ENCODE measurements at places on chromosomes 1 and 21.

DNA sequence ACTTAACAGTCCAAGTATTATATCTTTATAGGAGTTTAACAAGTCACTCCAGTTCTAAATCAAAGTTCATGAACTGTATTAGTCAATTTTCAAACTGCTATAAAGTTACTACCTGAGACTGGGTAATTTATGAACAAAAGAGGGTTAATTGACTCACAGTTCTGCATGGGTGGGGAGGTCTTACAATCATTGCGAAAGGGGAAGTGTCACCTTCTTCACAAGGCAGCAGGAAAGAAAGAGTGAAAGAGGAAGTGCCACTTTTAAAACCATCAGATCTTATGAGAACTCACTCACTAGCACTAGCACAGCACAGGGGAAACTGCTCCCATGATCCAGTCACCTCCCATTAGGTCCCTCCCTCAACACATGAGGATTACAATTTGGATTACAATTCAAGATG is 70.0 kb downstream of the CLCA4 start:
- DNase-seq: no peak

GRCh38 chr1:31591425-31592093 is 15.2 kb downstream of the TINAGL1 start:
- DNase-seq: no peak

DNA sequence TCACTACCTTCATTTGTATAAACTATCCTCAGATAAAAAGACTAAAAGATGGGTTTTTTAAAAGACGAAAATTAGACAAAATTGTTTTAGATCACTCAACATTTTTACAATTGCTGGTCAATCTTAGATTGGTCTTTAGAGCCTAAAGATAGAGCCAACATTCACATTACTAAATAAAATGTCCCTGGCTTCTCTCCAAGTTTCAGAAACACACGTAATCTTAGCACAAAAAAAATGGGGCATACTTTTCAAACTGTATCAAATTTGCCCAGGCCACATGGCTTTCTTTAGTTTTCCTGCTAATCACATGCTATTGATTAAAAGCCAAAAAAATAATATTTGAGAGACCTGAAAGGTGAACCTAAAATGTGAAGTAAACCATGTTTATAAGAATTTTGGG is 288.1 kb downstream of the DPYD start:
- DNase-seq: no peak

GRCh38 chr1:53339736-53340635 is 12.1 kb upstream of the LRP8 start:
- DNase-seq: no peak

DNA sequence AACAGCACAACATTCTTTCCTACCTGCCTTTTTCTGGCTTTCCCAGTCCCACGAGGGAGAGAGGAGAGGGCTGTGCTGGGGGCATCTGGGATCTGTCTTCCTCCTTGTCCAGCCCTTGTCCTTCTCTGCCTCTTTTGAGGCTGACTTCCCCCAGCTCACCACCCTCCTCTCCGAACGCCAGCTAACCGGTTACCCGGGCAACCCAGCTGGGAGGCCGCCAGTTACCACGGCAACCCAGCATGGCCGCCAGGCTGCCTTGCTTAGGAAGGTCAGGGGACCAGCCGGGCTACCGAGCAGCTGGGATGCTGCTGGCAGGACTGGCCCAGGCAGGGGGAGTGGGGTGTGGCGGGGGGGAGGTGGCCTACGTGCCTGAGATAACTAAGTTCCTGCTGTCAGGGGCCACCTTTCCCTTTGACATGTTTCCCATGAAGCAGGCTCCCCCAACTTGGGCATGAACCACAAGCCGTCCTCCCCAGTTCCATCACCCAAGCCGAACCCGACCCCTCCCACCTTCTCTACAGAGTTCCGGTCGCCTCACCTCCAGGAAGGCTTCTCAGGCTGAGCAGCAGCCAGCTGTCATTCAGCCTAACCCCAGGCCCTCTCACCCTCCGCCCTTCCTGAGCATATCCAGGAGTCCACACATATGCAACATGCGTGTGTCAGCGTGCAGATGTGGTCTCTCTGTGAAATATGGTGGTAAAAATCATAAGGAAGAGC is 8.7 kb downstream of the PLEKHA6 start:
- DNase-seq: no peak

- DNase-seq: peak; percentile 72
Observed at GRCh38 chr1:41073971-41074370, 52.4 kb upstream of the SLFNL1 start.

DNA sequence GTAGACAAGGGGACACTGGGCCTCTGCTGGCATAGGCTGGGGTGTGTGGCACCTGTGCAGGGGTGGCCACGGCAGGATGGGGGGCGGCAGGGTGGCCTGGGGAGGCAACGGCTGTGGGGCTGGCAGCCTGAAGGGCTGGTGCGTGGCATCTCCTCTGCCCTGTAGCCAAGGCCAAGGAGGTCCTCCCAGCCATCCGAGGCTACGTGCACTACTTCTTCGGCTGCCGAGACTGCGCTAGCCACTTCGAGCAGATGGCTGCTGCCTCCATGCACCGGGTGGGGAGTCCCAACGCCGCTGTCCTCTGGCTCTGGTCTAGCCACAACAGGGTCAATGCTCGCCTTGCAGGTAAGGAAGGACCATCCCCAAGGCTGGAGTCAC is 36.0 kb upstream of the LHX4 start:
- DNase-seq: no peak

DNA sequence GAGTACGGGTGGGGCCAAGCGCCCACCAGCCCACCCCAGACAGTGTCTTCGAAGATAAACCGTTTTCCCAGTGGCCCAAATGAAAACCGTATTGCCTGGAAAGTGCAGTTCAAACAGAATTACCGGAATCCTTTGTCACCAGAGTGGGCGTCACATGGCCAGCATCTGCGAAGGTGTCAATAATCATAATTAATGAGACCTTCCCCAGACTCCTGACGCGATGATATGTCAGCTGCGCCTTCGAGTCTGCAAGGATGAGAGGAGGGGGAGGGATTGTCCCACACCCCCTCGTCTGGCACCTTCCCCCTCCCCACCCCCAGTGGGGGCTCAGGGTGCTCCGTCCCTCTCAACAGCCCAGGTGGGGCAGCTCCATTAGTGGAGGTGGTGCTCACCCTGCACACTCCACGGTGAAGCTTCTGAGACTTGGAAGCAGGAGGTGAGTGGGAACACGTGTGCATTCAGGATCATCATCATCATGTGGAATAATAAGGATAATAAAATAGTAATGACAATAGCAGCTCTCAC is 215.1 kb downstream of the PTPRU start:
- DNase-seq: no peak

GRCh38 chr1:205735218-205735617 is 14.8 kb downstream of the NUCKS1 start:
- DNase-seq: no peak

GRCh38 chr1:197521118-197521739 is 253.2 kb downstream of the CRB1 start:
- no peak for DNase-seq

- DNase-seq: no peak
Observed at GRCh38 chr1:71438626-71439025, 357.8 kb upstream of the ZRANB2 start.

- no peak for DNase-seq
Observed at GRCh38 chr1:200774311-200774710, 35.6 kb downstream of the CAMSAP2 start.

GRCh38 chr1:30892671-30893073 is 15.9 kb downstream of the SDC3 start:
- no peak for DNase-seq

- no peak for DNase-seq
Observed at GRCh38 chr1:160052936-160053335, 17.0 kb downstream of the KCNJ10 start.

GRCh38 chr1:41812453-41812852 is 106.3 kb downstream of the HIVEP3 start:
- DNase-seq: peak; percentile 78

GRCh38 chr1:172993640-172994039 is 57.1 kb downstream of the TNFSF18 start:
- DNase-seq: no peak

DNA sequence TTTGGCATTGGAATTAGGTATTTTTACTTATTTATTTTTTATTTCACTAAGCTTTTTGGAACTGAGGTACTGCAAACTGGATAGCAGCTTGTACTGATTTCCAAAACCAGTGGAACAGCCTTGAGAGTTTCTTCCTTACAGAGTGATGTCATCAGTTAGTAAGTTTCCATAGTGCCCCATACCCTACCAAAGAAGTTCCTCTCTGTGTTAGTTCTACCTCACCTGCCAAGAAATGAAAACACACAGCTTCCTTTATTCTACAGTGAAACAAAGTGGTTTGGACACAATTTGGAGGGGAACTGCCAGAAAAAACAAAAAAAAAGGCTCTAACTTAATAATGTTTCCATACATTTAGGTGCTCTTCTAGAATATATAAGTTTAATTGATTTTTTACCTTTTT is 430.9 kb upstream of the ADGRL2 start:
- DNase-seq: no peak

DNA sequence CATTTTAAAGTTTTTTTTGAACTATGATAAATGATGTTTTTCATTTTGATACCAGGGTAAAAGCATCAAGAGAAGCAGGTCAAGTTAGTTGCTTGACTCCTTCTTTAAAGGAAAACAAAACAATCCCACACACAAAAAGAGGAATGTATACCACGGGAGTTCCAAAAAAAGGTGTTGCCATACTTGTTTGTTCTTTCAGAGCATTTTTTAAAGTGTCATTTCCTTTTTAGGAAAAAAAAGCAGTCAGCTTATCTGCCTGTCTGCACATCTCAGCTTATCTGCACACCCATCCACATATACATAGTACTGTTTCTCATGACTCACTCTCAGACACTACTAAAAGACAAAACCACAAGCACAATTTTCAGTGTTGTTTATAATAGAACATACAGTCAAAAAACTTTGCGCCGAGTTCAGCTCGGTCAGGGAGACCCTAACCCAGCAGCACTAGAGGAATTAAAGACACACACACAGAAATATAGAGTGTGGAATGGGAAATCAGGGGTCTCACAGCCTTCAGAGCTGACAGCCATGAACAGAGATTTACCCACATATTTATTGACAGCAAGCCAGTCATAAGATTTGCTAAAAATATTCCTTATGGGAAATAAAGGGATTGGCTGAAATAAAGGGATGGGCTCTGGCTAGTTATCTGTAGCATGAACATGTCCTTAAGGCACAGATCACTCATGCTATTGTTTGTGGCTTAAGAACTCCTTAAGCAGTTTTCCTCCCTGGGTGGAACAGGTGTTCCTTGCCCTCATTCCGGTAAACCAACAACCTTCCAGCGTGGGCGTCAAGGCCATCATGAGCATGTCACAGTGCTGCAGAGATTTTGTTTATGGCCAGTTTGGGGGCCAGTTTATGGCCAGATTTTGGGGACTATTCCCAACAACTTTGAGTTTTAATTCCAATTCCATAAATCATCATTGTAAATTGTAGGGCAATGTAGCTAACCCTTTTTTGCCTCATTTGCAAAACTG is 11.4 kb upstream of the MNDA start:
- no peak for DNase-seq

DNA sequence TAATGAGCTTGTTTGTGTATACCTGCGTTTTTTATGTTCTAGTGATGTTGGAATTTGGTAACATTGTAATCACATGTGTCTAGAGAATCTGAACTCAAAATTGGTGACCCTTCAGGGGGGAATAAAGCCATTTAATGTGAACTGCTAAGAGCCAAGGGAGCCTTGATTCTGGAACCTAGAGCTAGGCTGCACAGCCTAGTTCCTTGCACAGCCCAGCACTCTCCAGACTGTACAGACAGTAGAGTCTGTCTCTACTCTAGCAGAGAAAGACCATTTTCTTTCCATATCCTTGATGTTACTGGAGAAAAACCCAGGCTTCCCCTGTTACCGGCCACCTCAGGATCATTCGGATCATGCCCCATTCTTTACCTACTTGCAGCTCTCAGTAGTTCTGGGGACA is 8.6 kb downstream of the ARV1 start:
- DNase-seq: no peak

DNA sequence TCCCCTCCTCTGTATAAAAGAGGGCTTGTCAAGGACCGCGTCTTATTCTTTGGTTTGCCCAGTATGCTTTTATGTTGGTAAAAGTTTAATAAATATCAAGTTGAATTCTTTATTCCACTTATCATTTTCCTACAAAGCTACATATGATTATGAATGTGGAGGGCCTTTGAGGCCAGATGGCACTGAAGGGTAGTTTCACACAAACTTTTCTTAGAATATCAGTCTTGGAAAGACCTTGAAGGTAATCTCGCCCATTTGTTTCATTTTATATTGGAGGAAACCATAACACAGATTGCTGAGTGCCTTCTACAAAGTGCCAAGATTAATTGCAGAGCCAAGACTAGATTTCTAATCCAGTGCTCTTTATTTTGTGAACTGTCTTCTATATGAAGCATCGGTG is 5.8 kb upstream of the FUBP1 start:
- no peak for DNase-seq

DNA sequence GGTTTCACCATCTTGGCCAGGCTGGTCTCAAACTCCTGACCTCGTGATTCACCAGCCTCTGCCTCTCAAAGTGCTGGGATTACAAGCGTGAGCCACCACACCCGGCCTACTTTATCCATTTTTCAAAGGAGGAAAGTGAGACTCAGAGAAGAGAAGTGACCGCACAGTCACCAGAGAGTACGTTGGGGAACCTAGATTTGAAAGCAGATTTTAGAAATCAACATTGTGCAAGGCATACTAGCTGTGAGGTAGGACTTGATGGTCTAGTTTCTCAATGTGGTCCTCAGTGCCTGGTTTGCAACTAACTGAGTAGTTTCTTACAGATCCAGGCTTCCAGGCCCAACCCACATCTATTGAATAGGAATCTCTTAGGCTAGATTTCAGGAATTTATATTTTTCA is 1.7 kb upstream of the PRCC start:
- DNase-seq: no peak

DNA sequence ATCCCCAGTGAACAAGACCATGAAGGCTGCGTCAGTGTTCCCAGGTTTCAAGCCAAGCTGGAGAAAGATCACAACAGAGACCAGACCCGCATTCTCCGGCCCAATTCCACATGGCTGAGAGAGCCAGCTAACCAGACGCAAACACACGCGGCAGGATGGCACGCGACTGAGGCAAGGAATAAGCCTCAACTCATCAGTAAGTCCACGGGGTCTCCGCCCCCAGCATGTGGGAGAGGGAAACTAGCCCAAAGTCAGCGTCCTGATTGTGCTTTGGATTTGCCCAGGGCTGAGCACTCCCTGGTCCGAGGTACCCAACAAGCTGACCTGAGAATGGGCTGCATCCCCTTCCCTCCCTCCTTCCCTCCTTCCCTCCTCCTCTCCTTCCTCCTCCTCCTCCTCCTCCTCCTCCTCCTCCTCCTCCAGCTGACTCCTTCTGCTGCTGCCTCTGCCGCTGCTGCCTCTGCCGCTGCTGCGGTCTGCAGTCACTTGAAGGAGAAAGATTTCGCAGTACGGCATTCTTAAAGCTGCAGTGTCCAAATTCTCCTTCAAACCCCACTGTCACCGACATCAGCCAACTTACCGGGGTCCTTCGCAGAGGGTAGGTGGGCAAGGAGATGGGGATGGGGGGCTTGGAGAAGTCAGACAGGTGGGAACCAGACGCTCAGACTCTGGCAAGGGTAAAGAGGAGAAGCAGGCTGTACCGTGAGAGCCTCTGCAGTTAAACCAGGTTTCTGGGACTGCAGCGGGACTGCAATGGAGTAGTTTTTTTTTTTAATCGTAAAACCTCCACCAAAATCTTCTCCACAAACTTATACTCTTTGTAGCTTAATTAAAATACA is 33.0 kb upstream of the H6PD start:
- DNase-seq: peak; percentile 67

GRCh38 chr1:36162680-36163239 is 6.8 kb downstream of the MAP7D1 start:
- DNase-seq: no peak

All from skeletal muscle cell (primary cell).